ENCODE measurements at places on chromosomes 11 and 22.

- DNase-seq = no peak
Measured at GRCh38 chr11:134524201-134524600, 112.2 kb upstream of the B3GAT1 start.

- DNase-seq = no peak
Measured at GRCh38 chr11:69265911-69266510, 27.9 kb upstream of the MYEOV start.

DNA sequence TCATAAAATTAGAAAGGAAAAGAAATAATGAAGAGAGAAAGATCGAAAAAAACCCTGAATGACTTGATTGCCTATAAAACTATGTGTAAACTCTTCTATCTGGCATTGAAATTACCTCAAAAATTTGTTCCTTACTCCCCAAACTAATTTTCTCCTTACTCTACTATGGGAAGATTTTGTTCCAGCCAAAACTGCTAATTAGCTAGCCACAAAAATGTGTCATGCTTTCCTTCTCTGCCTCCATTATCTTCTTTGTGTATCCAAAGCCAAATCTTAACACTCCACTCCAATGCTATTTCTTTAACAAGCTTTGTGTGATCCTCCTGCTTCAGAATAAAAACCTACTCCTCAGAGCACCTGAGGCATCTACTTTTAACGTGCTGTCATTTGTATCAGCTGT lies 831.2 kb downstream of the METTL15 start:
- DNase-seq = no peak

DNA sequence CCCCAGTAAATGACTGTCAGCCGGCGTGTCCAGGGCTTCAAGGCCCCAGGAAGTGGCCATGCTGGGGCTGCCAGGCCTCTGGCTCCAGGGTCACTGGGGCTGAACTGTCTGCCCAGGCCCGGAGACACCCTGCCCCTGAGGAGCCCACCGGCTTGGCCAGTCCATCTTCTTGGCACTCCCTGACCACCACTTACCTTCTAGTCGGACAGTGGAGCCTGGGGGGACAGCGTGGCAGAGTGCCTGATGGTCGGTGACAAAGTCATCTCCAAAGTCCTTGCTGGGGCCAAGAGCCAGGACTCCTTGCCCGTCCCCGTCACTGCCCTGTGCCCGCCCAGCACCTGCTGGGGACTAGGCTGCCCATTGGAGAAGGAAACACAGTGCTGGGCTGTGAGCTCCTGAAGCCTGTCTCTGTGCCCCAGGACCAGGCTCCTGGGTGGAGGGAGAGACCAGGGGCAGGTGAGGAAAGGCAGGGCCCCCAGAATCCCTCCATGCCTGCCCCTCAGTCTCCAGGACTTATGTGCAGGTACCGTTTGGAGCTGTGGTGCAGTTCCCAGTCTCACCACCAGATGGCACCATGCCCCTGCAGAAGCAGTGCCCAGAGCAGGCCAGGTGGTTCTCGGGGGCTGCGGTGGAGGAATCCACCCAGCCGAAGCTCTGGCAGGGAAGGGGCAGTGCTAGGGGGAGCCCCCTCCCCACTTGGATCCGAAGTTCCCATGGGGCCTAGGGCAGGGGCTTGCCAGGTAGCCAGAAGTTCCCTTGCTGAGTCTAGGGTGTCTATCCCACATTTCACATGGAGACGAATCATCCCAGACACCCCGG lies 6.0 kb upstream of the CCDC188 start:
- peak; percentile 98 for DNase-seq

- DNase-seq = no peak
Measured at GRCh38 chr11:41256041-41256440, 203.4 kb downstream of the LRRC4C start.

GRCh38 chr22:45064313-45065278 lies 54.8 kb upstream of the PHF21B start:
- peak; percentile 77 for DNase-seq

GRCh38 chr22:44279069-44279360 lies 33.7 kb downstream of the SHISAL1 start:
- DNase-seq = no peak

GRCh38 chr11:8839957-8840945 lies 70.7 kb upstream of the AKIP1 start:
- DNase-seq = peak; percentile 42

DNA sequence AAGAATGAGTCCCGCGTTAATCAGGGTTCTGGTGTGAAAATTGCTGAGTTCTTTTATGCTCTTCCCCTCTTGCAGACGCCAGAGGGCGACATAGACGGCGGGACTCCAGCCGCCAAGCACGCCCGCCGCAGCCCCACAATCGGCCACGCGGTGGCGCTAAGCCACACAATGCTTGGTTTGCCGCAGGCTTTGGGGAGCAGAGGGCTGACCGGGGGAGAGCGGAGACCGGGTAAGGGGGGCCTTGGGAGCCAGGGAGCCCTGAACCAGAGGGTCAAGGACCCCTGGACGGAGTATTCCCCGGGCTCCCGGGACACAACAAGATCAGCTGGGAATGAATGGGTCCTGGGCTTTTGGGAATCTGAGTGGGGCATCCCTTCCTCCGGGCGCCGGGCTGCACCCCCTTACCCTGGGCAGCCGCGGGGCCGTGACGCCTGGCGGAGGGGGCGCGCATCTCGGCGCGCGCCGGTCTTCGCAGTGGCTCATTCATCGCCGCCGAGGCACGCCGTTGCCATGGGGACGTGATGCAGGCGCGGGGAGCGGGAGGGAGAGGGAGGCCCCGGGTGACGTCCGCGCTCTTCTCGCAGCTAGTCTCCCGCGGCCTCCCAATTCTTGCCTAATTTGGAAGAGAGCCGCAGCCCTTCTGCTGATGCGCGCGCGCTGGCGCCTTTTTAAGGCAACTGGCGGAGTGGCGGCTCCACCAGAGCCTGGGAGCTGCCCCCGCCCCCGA lies 12.2 kb upstream of the NPAS4 start:
- DNase-seq = peak; percentile 98

GRCh38 chr11:23569547-23569946 lies 709.3 kb upstream of the CCDC179 start:
- DNase-seq = no peak

- no peak for DNase-seq
Measured at GRCh38 chr11:68375766-68376165, 63.4 kb downstream of the LRP5 start.

All from stimulated activated CD8-positive, alpha-beta memory T cell treated with anti-CD3 and anti-CD28 coated beads, Interleukin-4, amount 100 ng/mL, for 48 hours (primary cell).